ENCODE measurements at places on chromosomes 2 and 18. TPM values are rescaled to one million over a fixed set of nuclear protein-coding genes. Genes with fewer than 3 reads are reported as not detected.
A peak's percentile ranks its signal among the peaks of the same experiment; 100 is the strongest.

DNA sequence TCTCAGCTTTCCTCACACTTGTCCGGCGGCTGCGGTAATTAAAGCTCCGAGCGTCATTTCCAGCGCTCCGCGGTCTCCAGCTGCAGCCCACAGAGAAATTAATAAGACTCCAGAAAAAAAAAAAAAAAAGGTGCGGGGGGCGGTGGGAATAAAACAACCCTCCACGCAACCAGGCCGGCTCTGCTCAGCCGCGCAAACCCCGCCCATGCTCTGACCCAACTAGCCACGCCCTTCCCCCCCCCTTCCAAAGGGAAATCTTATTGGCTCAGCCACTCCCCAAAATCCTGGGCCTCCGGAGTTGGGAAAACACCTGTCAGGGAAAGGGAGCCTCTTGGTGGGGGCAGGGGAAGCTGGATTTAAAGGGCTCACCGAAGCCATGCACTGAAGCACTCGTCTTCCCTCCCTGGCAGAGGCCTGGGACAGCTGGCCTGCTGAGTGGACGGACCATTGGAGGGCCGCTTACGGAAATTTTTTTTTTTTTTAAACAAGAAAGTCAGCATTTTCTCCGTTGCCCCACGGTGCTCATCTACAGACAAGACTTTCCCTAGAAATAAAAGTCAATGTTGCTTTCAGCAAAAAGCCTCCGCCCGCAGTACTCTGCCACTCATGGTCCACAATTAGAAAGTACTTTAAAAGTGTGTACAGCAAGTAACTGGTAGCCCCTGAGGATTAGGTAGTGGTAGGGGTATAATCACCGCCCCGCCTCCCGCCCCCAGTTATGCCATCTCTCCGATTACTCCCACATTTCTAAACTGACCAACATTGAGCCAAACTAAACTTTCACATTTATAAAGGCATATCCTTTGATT lies 674 bp upstream of the ERBB4 start:
- H3K27me3 ChIP-seq: no peaks in the 10 kb centered on the region
- H3K4me3 ChIP-seq: peak overlapping the region; percentile 27
- H3K4me1 ChIP-seq: peaks cover 19% of the 10 kb centered on the region

GRCh38 chr18:13214609-13215008 lies 4.0 kb upstream of the LDLRAD4 start:
- no peak overlapping the region for H3K4me3 ChIP-seq
- peaks cover 22% of the 10 kb centered on the region for H3K4me1 ChIP-seq
- no peak for DNase-seq

DNA sequence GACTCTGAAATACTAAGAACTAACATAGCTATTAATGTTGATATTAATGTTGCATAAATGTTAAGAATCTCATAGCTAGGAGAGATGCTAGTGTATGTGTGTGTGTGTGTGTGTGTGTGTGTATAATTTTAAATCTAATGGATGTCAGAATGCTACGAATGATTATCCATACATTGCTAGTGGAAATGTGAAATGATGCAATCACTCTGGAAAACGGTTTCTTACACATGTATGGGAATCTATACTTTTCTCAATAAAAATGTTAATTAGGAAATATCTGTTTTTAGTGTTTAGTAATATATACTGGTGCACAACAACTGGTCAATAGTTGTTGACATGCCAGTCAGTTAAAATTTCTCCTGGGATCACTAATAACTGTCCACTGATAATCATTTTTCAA lies 908.8 kb upstream of the POU3F3 start:
- no peak overlapping the region for H3K27ac ChIP-seq
- H3K4me3 ChIP-seq: no peak overlapping the region
- no peaks in the 10 kb centered on the region for H3K27me3 ChIP-seq
- no peaks in the 10 kb centered on the region for H3K4me1 ChIP-seq

- no peak overlapping the region for H3K4me3 ChIP-seq
- H3K27me3 ChIP-seq: no peaks in the 10 kb centered on the region
- DNase-seq: no peak
- H3K36me3 ChIP-seq: no peaks in the 10 kb centered on the region
- no peaks in the 10 kb centered on the region for H3K4me1 ChIP-seq
- no peak overlapping the region for H3K27ac ChIP-seq
These were observed 93.8 kb upstream of the LDAH start for GRCh38 chr2:20916604-20917286.

DNA sequence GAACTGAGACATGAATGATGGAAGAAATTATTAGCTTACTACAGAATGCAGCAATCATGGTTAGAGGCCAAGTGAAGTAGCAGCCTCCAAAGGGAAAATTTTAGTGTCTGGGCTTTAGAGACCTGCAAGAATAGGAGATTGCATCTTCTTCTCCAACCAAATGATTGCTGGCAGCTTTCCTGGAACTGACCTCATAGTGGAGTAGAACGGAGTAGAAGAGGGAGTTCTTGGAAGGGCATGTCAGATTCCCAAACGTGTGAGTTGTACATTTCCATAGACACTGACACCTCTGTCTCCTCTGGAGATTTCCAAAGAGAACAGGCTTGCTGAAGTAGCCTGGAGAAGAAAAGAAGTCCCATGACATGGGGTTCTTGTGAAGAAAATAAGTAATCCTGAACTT lies 169.8 kb upstream of the ERBB4 start:
- no peaks in the 10 kb centered on the region for H3K36me3 ChIP-seq
- DNase-seq: no peak
- H3K4me1 ChIP-seq: no peaks in the 10 kb centered on the region
- H3K27ac ChIP-seq: no peak overlapping the region
- H3K4me3 ChIP-seq: no peak overlapping the region

UPP2 gene
- not detected for total RNA-seq

GRCh38 chr2:193231634-193232033 lies 1036.9 kb upstream of the TMEFF2 start:
- no peaks in the 10 kb centered on the region for H3K4me1 ChIP-seq
- H3K27me3 ChIP-seq: no peaks in the 10 kb centered on the region
- H3K4me3 ChIP-seq: no peak overlapping the region
- no peak for DNase-seq
- H3K36me3 ChIP-seq: no peaks in the 10 kb centered on the region

- DNase-seq: no peak
- H3K36me3 ChIP-seq: no peaks in the 10 kb centered on the region
- no peak overlapping the region for H3K27ac ChIP-seq
- H3K4me3 ChIP-seq: no peak overlapping the region
- peaks cover 13% of the 10 kb centered on the region for H3K27me3 ChIP-seq
These were observed 1.3 kb downstream of the NETO1 start for GRCh38 chr18:72866442-72866900.

C2orf15 gene
- 3.9 TPM for total RNA-seq

FOXD4L1 gene
- total RNA-seq: not detected

GYPC gene
- 26.4 TPM for total RNA-seq

DNA sequence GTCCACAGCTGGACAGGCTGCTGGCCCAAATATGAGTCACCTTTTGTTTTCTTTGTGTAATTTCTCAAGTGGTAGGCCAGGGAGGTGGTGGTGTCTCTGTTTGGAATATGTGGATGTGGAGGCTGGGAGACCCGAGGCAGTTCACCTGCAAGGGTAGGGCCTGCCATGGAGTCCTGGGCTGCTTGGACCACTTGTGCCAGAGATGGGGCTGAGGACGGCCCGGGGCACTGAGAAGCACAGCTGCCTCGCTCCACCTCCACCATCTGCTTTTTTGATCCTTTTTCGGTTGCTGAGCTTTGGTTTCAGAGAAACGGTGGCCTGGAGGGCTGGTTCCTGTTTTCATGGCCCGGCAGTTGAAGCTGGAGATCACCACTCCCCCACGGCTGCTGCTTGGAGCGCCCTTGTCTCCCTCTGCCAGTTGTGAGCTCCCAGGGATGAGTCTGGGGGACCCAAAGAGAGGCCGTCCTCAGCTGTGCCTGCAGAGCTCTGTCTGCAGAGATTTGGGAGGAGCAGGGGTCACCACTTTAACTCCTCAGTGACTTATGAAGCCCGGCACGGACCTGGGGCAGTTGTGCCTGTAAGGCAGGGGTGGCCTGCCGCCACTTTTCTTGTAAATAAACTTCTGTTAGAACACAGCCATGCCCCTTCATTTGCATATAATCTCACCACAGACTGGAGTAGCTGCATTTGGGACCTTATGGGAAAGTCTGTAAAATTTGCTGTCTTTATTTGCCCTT lies 67.6 kb upstream of the MCFD2 start:
- peaks cover 9% of the 10 kb centered on the region for H3K36me3 ChIP-seq
- peak overlapping the region; percentile 93 for H3K27ac ChIP-seq
- H3K4me1 ChIP-seq: peaks cover 84% of the 10 kb centered on the region

DSG1 gene
- not detected for total RNA-seq

- no peak for DNase-seq
- H3K4me1 ChIP-seq: no peaks in the 10 kb centered on the region
- no peaks in the 10 kb centered on the region for H3K27me3 ChIP-seq
- no peak overlapping the region for H3K27ac ChIP-seq
- H3K4me3 ChIP-seq: no peak overlapping the region
These were observed 58.0 kb downstream of the LINC00305 start for GRCh38 chr18:64090876-64091275.

LINC00305 gene
- total RNA-seq: not detected

POU3F3 gene
- not detected for total RNA-seq

GRCh38 chr2:20214566-20215182 lies 10.3 kb downstream of the SDC1 start:
- DNase-seq: no peak
- no peaks in the 10 kb centered on the region for H3K36me3 ChIP-seq
- peaks cover 16% of the 10 kb centered on the region for H3K4me1 ChIP-seq
- H3K27ac ChIP-seq: peak overlapping the region; percentile 65

LRP2 gene
- under 0.01 TPM for total RNA-seq

EHBP1 gene
- total RNA-seq: 43.6 TPM

GRCh38 chr2:42170619-42171395 lies 1.7 kb downstream of the EML4 start:
- no peak overlapping the region for H3K4me3 ChIP-seq
- H3K27ac ChIP-seq: peak overlapping the region; percentile 95
- no peaks in the 10 kb centered on the region for H3K27me3 ChIP-seq
- H3K4me1 ChIP-seq: peaks cover 40% of the 10 kb centered on the region

DNA sequence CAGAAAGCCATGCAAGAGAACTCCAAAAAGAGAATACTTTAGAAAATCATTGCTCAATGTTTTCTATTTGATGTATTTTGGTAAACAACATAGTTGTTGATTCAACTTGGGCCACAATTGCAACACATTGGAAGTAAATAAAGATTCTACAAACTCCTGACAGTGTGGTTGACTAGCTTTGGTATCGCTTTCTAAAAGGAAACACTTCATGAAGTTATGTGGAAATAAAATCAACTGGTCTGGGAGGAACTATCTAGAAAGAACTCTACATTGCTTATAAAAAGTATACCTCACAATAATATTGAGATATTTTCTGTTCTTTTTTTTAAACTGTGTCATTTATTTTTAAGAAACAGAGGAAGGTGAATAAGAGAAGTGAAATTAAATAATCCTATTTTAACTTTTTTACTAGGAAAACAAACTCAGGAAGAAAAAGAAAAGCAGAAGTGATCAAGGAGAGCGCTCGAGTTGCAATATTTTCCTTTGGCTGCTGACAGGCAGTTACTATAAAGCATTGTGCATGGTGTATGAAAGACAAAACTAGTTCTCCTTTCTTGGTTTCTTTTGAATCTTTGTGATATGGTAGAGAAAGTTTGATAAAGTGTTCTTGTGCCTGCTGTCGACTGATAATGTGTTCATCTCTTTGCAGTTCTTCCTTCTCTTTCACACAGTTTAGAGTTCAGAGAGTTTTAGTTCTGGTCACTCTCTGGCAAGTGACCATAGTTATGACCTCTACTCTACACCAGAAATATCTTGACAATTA lies 3.0 kb downstream of the DHRS9 start:
- no peak overlapping the region for H3K4me3 ChIP-seq
- no peaks in the 10 kb centered on the region for H3K36me3 ChIP-seq
- no peaks in the 10 kb centered on the region for H3K27me3 ChIP-seq
- no peak overlapping the region for H3K27ac ChIP-seq

C2orf66 gene
- 0.33 TPM for total RNA-seq

- no peak overlapping the region for H3K27ac ChIP-seq
- no peak overlapping the region for H3K4me3 ChIP-seq
- H3K4me1 ChIP-seq: no peaks in the 10 kb centered on the region
These were observed 510.3 kb downstream of the RNF144A start for GRCh38 chr2:7427293-7428060.

DNA sequence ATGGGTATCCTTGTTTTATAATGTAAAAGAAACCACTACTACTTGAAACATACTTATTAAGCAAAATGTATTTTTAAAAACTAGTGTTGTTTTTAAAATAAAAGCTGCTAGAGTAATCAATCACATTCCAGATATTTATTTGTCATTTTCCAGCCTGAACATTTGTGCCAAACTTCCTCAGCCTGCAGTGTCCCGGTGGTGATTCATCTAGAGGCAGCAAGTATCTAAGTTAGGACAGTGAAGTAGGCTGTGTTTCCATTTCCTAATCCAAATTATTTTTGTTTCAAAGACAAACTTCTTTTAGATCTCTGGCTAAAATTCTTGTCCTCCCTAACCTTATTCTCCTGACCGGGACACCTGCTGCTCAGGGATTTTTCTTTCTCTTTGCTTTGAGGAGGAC lies 12.8 kb upstream of the GCG start:
- no peaks in the 10 kb centered on the region for H3K4me1 ChIP-seq
- H3K36me3 ChIP-seq: no peaks in the 10 kb centered on the region
- no peaks in the 10 kb centered on the region for H3K27me3 ChIP-seq
- DNase-seq: no peak

GRCh38 chr2:138536302-138536701 lies 34.7 kb downstream of the SPOPL start:
- no peak overlapping the region for H3K4me3 ChIP-seq
- H3K27ac ChIP-seq: no peak overlapping the region
- H3K27me3 ChIP-seq: no peaks in the 10 kb centered on the region
- H3K36me3 ChIP-seq: no peaks in the 10 kb centered on the region
- H3K4me1 ChIP-seq: peaks cover 9% of the 10 kb centered on the region
- no peak for DNase-seq

RABL2A gene
- 23.1 TPM for total RNA-seq

DNAH7 gene
- 11.2 TPM for total RNA-seq

NEB gene
- 3.9 TPM for total RNA-seq

DNA sequence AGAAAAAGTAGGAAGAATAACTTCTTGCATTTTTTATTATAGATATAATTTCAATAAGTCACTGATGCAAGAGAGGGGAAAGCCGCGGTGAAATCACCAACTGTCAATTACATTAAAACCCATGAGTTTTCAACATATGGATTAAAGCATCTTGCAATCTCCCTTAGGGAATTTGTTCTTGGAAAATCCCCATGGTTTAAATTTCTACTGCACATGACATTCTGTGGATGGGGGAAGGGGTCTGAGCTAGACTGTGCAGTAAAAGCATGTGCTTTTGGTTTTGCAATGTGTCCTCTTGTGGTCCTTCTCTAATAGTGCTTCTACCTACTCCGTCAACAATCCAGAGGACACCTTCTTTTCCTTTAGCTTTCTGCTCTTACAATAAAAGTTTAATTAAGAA lies 894.0 kb downstream of the DCDC2C start:
- no peaks in the 10 kb centered on the region for H3K36me3 ChIP-seq
- H3K27me3 ChIP-seq: no peaks in the 10 kb centered on the region
- no peak overlapping the region for H3K27ac ChIP-seq
- no peak for DNase-seq
- no peak overlapping the region for H3K4me3 ChIP-seq

IL36G gene
- not detected for total RNA-seq

TMEM178A gene
- total RNA-seq: 7.8 TPM

DNA sequence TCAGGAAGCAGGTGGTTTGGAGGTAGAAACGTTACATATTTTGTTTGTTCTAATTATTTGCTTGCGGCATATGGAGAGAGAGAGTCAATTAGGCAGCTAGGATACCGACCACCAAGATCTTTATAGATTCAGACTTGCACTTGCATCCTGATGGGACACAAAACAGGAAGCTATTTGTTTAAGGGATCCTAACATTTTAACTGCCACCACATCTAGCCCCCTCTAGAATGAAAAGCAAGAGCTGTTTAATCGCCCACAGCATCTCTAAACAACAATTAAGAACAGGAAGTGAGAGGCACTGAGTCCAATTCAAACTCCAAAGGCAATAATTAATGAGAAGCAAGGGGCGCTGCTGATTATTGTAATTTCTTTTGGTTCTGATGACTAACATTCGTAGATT lies 182.0 kb upstream of the LINC00305 start:
- DNase-seq: no peak
- no peaks in the 10 kb centered on the region for H3K4me1 ChIP-seq
- no peak overlapping the region for H3K27ac ChIP-seq

All from body of pancreas (tissue), 4 donors.